ENCODE measurements at places on chromosomes 3 and 15.

DNA sequence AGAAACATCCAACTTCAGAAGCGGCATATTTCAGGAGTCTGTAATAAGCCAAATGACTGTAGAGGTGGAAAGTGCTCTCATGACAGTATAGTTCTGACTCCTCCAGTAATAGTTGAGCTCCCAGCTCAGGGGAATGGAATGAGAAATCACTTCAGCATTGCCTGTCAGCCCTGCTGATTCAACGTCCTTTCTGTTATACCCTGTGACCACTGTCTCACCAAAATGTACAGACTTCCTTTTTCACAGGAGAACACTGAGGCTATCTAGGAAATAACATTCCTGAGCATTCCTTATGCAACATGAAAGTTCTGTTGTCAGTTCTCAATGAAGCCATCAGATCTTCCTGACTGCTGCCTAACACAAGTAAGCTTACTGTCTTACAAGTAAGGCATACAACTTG, 284.5 kb upstream of the MME start:
- no peak for DNase-seq

- DNase-seq = no peak
Measured at GRCh38 chr3:123424999-123425712, 23.7 kb downstream of the ADCY5 start.

DNA sequence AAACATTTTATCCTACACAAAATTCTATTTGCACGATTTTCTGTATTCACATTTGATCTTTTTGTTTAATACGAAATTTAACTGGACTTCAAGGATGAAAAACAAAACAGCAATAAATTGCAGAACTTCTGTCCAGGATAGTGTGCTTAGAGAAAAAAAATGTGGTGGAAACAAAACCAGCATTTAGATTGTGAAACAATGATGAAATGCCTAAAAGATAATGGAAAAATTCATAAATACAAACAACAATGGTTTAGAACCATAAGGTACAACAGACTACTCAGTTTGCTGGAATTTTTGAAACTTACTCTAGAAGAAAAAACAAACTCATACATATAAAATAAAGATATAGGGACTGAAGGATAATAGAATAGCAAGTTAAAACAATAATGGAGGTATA, 234.0 kb downstream of the BCHE start:
- no peak for DNase-seq

- no peak for DNase-seq
Measured at GRCh38 chr3:18245721-18246120, 179.4 kb downstream of the SATB1 start.

DNA sequence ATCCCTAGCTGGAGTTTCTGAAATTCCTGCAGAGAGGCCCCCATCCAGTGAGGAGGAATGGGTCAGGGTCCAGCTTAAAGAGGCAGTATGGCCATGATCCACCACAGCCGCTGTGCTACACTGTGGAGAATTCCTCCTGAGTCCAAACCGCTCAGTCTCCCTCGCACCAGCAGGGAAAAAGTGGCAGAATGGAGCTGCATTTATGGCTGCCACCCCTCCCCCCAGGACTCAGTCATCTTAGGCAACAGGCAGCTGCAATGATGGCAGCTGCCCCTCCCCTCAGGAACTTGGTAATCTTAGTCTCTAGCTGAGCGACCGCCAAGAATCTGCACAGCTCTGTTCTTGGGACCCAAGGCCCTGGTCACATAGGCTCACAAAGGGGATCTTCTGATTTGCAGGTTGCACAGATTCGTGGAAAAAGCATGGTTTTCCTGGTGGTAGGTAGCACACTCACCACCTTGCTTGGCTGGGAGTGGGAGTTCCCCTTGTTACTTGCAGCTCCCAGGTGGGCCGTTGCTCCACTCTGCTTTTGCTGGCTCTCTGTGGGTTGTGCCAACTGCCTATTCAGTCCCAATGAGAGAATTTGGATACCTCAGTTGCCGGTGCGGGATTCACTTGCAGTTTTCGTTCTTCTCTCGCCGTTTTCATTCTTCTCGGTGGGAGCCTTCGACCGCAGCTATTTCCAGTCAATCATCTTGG, 204.1 kb downstream of the STXBP5L start:
- DNase-seq = no peak

- DNase-seq = no peak
Measured at GRCh38 chr3:14138109-14138877, 13.4 kb downstream of the TMEM43 start.

DNA sequence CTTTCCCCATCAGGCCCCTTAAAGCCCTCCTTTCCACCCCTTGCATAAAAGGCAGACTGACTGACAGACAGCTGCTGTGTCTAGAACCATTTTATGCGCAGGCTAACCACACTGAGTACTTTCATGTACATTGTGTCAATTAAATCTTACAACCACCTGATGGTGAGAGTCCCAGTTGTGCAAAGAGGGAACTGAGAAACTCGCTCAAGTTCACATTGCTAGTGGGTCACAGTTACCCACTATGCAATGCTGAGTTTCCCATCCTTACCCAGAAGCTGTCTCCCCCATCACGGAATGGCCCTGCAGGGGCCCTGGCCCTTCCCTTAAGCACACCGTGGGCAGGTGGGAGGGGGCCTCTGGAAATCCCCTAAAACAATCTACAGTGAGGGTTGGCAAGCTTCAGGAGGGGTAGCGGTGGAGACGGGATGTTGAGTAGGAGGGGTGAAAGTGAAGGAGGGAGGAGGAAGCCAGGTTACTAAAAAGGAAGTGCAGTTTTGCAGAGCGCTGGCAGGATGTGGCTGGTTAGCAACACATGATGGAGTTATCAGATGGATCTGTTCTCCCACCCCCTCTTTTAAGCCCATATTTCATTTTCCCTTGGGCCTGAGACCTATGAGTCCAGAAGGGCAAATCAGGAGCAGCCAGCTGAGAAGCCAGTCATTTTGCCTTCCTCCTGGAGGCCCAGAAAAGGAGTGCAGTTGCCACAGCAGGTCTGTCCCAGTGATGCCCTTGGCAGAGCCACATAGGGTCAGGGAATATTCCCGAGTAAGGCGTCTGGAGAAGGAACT, 30.0 kb downstream of the STARD5 start:
- no peak for DNase-seq

- no peak for DNase-seq
Measured at GRCh38 chr15:40768521-40769273, 1.1 kb upstream of the C15orf62 start.

- DNase-seq = no peak
Measured at GRCh38 chr3:12303993-12304392, 15.1 kb downstream of the PPARG start.

- DNase-seq = no peak
Measured at GRCh38 chr15:26572602-26573350, 200.1 kb downstream of the GABRB3 start.

DNA sequence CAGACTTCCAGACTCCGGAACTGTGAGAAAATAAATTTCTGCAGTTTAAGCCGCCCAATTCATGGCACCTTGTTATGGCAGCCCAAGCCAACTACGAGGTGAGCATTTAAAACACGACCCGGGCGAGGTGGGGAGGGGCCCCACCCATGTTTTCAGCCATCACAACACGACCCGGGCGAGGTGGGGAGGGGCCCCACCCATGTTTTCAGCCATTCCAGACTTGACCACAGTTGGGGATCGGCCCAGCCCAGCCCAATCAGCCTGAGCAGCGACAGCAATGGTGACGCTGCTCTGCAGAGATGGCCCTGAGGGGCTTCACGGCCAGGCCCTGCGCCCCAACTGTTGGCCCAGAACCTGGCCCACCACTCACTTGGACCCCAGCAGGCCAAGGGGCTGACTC, 93.1 kb downstream of the ATP10A start:
- DNase-seq = no peak

- no peak for DNase-seq
Measured at GRCh38 chr15:44010089-44010488, 183.3 kb downstream of the WDR76 start.

DNA sequence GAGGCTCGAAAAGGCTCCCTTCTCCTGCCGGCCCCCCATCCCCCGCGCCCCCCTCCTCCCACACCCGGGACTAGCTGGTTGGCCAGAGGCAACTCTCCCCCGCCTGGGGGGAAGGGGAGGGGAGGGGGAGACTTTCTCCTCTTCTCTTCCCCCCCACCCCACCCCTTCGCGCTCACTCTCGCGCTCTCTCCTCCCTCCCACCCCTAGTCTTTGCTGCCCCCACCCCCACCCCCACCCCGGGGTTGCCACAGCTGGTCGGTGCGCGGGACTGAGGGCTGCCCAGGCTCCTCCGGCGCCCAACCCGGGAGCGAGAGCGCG, 710 bp downstream of the MECOM start:
- DNase-seq = peak; percentile 81

- DNase-seq = no peak
Measured at GRCh38 chr3:114034787-114035545, 21.4 kb downstream of the CCDC191 start.

DNA sequence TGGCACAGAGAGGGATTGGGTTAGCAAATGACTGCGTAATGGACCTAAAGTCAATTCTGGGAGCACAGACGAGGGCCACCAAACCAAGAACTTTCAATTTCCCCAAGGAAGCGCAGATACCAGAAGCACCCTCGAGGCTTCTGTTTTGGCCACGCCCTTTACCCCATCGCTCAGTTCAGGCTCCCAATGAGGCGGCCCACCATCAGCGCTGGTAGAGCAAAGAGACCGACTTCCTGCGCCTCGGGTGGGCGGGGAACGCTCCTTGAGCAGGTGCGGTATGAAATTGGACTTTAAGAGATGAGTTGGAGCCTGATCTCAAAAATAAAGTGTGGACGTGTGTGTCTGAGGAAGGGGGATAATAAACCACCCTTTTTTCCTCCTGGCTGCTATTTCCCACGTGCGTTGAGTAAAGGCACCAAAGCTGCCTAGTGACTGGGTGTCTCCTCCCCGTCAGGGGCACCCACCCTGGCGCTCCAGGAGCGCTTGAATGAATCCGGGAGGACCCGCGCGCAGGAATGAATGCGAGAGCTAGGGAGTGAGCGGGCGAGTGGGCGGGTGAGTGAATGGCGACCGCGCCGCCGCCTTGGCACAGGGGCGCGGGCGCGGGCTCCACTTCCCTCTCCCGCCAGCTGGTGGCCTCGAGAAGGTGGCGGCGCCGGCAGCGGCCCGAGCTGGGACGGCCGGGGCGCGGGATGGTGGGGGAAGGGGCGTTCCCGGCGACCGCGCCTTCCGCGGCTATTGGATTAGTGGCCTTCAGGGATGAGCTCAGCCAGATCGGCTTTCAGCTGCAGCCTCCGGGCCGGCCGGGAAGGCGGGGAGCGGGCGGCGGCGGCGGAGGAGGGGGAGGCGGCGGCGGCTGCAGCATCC, at the start of gene SPSB4:
TSS of gene SPSB4 (plus strand) at position 772 of the 867 bp plus-strand sequence. CDS start 14,758 bp downstream, outside the sequence.
- DNase-seq = peak; percentile 1

- DNase-seq = no peak
Measured at GRCh38 chr3:62125380-62125779, 248.0 kb downstream of the FEZF2 start.

DNA sequence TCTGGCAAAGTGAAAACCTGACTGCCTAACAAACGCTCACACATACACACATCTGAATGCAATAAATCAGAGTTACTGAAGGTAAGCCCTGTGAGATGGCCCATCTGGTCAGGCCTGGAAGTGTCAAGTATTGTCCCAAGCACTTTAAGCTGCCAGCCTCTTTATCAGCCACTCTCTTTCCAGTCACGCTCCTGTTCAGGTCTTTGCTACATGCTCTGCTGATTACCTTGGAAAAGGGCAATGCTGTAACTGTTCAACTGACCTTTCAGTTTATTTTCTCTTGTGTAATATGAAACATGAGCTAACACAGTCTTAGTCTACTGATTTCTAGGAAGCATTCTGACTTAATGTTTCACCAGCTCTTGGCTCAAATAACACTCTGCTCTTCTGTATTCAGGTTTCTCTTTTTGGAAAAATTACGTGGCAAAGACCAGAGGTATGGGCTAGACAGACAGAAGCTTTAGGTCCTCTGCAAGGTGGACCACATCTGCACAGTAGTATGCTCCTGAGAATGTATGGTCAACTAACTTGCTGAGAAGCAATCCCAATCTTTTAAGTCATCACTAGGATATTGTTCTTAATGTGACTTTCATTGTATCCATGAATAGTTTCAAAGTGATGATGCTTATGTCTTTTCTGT, 44.5 kb downstream of the GBE1 start:
- DNase-seq = peak; percentile 27

DNA sequence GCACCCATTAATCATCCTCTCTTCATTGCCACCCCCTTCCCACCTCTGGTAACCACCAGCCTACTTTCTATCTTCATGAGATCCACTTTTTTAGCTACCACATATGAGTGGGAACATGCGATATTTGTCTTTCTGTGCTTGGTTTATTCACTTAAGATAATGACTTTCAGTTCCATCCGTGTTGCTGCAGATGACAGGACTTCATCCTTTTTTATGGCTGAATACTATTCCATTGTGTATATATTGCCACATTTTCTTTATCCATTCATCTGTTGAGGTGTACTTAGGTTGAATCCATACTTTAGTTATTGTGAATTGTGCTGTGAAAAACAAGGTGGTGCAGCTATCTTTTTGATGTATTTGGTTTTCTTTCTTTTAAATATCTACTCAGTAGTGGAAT, 53.3 kb upstream of the NR2C2 start:
- no peak for DNase-seq

DNA sequence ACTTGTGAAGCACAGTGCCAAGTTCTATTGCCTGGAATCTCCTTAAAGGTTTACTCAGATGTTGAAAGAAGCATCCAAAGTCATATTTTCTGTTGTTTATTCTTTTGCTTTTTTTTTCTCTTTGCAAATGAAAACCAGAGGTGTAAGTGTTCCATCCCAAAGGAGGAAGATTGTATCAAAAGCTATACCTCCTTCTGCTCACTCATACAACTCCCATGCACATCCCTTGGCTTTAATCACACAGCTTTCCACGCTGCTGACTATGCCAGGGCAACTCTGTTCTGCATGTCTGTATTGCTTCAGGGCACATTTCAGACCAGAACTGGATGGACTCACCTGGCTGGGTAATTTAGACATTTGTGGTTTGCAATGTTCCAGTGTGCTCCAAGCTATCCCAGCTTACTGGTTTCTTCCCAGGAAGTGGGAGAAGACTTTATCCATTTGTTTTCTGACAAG, 399.6 kb upstream of the TBL1XR1 start:
- DNase-seq = no peak

DNA sequence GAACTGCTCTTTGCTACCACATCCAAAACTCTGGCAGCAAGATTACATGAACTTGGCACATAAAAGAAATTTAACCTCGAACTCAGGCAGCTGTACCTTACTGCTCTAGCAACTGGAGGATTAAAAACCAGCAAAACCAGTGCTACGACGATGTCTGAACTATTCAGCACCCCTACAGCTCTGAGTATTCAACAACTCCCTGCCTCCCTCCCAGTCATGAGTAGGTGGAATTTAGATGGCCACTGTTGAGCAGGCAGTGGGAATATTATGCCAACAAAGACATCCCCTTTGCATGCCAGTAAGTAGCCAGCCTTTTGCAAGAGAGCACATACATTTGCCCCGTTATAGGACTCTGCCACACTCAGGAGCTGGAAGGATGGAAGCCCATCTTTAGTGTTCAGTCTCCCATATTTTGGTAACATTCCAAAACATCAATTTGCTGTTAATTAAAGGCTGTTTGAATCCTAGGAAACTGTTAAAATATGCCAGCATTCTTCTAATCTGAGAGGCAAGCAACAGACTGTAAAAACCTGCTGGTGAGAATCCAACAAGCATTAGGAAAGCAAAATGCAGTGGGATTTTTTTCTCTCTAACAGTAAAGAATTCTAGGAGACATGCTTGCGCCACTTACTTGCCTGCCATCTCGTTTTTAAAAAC, 85.4 kb downstream of the ZNF385D start:
- DNase-seq = no peak

All from NCI-H774 (cell line).